Caco-2 (cell line): ENCODE measurements at places on chromosomes 16 and 17. TPM values are rescaled to one million over a fixed set of nuclear protein-coding genes. Genes with fewer than 3 reads are reported as not detected.
A peak's percentile ranks its signal among the peaks of the same experiment; 100 is the strongest.

DNA sequence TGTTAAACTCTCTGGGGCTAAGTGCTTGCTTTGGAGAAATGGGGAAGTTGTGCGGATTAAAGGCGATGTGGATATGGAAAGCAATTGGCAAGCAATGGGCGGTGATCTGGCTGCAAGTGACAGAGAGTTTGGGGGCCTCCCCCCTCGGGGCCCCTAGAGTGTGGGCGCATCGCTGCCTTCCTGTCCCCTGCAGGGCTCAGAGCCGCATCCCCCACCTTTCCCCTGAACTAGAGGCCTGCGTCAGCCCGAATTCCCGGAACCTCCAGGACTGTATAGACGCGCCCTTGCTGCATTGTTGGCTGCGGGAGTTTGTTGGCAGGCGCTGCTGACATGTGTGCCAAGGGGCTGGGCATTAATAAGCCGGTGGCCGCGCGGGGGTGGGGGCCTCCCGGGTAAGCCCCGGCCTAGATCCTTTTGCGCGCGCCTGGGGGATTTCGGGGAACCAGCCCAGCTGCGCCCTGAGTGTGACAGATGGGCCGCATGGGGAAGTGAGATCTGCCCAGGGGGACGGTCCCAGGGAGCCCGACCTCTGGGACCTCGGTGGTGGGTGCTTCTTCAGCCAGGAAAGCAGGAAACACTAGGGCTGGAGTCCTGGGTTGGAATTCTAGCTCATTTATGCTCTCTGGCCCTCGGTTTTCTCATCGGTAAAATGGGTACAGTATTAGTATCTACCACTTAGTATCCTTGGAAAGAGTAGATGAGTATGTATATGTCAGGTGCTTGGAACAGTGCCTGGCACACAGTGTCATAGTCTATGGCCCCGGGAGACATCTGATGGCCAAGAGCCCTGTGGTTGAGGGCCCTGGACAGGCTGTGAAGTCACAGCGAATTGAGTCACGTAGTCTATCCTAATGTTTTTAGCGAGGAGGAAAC is 1.0 kb downstream of the EEF2K start:
- peak overlapping the region; percentile 54 for H3K27ac ChIP-seq
- peaks cover 2% of the 10 kb centered on the region; the same call in 1 of the 2 replicates for H3K36me3 ChIP-seq
- 0 out of 2 replicates have a peak, but pooled peaks cover 7% of the 10 kb centered on the region for H3K4me1 ChIP-seq
- H3K27me3 ChIP-seq, result no peaks in the 10 kb centered on the region
- no peak for DNase-seq
- peak overlapping the region; percentile 91 for H3K4me3 ChIP-seq

DNA sequence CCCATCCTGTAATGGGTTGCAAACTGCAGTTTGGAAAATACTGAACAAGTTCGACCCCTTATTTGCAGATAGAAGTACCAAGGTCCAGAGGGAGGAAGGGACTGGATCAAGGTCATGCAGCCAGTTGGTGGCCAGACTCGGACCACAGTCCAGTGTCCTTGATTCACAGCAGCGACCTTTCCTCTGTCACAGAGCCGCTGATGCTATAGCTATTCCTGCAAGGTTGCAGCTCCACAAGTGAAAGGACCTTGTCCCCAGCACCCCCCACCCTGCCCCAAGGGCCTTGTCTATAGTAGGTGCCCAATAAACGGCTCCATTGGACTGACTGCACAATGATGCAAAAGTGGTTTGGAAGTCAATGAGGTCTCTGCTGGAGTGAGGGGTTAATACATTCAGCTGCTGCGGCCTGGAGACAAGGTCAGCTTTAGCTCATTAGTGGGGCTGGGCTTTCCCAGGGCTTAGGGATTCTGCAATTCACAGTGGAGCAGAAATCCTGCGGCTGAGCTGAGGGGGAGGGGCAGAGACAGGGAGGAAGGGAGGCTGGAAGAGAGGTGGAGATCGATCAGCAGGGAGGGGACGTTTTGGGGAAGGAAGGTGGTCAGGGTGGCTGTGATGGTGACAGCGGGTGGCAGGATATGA is 13.4 kb upstream of the CRHR1 start:
- no peaks in the 10 kb centered on the region; the same call in 1 of the 2 replicates for H3K27me3 ChIP-seq
- H3K4me3 ChIP-seq, result no peak overlapping the region
- no peak for DNase-seq
- H3K4me1 ChIP-seq, result no peaks in the 10 kb centered on the region
- H3K27ac ChIP-seq, result no peak overlapping the region
- H3K36me3 ChIP-seq, result no peaks in the 10 kb centered on the region

GRCh38 chr16:28556914-28557320 is 3.2 kb downstream of the SGF29 start:
- H3K4me3 ChIP-seq, result no peak overlapping the region
- peaks cover 10% of the 10 kb centered on the region for H3K4me1 ChIP-seq

DNA sequence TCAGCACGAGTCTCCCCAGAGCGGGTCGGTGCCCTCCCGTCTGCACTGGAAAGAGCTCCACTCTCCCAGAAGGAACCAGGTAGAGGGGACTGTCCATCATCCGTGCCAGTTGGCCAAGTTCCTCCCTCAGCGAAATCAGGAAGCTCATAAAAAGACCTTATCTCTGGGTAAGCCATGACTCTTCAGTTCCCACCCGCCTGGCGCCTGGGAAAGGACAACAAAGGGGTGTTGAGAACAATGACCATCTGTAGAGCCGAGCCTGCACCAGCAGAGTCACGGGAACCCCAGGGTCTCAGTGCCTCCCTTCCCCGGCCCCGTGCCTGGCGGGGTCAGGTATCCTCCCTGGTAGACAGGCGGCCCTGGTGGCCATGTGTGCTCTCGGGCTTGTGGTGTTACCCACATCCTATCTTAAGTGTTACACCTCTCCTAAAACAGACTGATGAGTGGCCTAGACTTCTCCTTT is 190.7 kb downstream of the AXIN2 start:
- no peaks in the 10 kb centered on the region for H3K36me3 ChIP-seq
- peaks cover 5% of the 10 kb centered on the region; the same call in 1 of the 2 replicates for H3K4me1 ChIP-seq
- no peak overlapping the region for H3K27ac ChIP-seq
- no peak overlapping the region for H3K4me3 ChIP-seq

- H3K4me3 ChIP-seq, result no peak overlapping the region
- no peak overlapping the region for H3K27ac ChIP-seq
- DNase-seq, result peak; percentile 78
- no peaks in the 10 kb centered on the region for H3K27me3 ChIP-seq
- H3K4me1 ChIP-seq, result no peaks in the 10 kb centered on the region
Measured at GRCh38 chr17:20116683-20117309, 107.6 kb downstream of the SPECC1 start.

- H3K27me3 ChIP-seq, result no peaks in the 10 kb centered on the region
- H3K4me1 ChIP-seq, result peaks cover 41% of the 10 kb centered on the region
- peak overlapping the region; percentile 66 for H3K27ac ChIP-seq
- H3K36me3 ChIP-seq, result no peaks in the 10 kb centered on the region
- no peak overlapping the region for H3K4me3 ChIP-seq
Measured at GRCh38 chr16:10333321-10334032, 52.4 kb upstream of the ATF7IP2 start.

DNA sequence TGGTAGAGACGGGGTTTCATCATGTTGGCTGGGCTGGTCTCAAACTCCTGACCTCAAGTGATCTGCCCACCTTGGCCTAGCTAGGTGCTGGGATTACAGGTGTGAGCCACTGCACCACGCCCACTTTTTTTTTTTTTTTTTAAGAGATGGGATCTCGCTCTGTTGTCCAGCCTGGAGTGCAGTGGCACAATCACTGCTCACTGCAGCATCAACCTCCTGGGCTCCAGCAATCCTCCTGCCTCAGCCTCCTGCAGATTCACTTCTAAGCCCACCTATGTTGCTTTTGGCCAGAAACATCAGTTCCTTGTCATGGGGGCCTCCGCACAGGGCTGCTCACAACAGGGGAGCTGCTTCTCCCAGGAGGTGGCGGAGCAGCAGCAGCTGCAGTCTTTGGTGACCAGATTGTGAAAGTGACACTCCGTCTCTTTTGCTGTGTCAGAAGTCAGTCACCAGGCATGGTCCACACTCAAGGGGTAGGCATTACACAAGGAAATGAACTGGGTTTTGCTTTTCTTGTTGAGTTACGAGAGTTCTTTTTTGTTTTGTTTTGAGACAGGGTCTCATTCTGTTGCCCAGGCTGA is 4.5 kb upstream of the NME4 start:
- H3K36me3 ChIP-seq, result no peaks in the 10 kb centered on the region
- no peak overlapping the region for H3K4me3 ChIP-seq
- H3K27me3 ChIP-seq, result no peaks in the 10 kb centered on the region
- H3K4me1 ChIP-seq, result peaks cover 18% of the 10 kb centered on the region
- no peak for DNase-seq

PRAC2 gene
- not detected in 2 replicates for total RNA-seq
